Left colon (tissue), 2 donors: ENCODE measurements at places on chromosomes 12 and 14.

- peak; percentile 24 for DNase-seq
Observed at GRCh38 chr12:133129368-133130037, 571 bp downstream of the ZNF891 start.

DNA sequence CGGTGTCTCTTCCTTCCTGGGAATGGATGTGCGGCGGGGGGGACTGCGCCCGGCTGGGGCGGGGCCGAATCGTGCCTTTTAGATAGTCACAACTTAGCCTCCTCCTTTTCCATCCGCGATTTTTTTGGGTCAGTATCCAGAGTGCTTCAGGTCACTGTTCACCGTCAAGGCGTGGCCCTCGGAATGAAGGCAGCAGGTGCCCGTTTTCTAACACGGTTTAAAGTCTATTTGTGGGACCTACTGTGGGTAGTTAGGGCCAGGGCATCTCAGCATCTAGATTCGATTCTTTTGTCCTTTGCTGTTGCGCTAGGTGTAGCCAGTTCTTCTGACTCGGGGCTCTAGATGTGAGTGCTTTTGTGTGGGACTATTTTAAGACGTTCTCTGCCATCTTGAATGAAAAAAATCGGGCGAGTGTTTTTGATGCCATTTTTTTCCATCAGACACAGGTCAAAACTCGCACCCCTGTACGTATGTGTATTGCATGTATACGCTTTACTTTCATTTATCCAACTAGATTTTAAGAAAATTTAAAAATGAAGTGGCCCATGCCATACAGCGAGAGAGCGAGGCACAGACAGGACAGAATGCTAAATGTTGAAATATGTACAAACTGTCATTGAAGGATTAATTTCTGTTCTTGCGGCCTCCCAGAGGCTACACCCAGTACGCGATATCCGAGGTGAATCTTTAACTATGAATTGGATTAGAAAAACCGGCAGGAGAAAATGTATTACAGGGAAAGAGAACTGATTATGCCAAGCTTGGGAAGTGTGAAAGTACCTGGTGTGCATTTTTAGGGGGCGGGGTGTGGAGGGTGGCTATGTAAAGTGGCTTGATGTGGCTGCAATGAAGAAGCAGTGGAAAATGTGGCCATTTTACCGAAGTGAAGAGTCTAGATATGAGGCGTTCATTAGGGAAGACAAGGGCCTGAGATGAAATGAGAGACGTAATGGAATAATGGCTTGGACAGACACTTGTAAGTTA is 835 bp downstream of the VEZT start:
- peak; percentile 86 for DNase-seq

- no peak for DNase-seq
Observed at GRCh38 chr14:99330316-99331240, 58.6 kb upstream of the BCL11B start.

GRCh38 chr14:48251290-48251689 is 575.9 kb upstream of the MDGA2 start:
- no peak for DNase-seq

- DNase-seq = no peak
Observed at GRCh38 chr14:98114122-98114895, 1157.7 kb downstream of the BCL11B start.

DNA sequence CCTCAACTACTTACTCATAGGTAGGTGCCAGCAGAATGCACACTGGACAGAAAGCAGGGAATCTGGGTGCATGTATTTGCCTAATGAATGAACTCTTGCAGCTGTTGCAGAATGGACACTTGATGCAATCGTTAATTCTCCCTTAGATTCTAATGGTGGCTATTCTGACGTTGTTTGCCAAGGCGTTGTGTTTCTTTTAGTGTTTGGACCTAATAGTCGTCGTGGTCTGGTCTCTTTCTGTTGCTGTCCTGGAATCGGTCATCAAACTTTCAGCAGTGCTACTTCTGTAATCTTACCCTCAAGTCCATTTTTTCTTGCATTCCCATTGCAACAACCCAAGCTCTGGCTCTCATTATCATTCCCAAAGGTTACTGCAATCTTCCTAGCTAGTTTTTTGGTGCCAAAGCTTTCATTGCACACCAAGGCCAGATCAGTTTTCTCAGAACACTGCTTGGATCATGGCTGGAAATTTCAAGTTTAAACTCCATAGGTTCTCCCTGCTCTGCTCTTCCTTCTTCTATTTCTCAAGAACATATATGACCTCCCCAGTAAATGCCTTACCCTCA is 31.3 kb downstream of the BMP4 start:
- DNase-seq = no peak

- no peak for DNase-seq
Observed at GRCh38 chr14:65339866-65340265, 72.7 kb upstream of the FUT8 start.

DNA sequence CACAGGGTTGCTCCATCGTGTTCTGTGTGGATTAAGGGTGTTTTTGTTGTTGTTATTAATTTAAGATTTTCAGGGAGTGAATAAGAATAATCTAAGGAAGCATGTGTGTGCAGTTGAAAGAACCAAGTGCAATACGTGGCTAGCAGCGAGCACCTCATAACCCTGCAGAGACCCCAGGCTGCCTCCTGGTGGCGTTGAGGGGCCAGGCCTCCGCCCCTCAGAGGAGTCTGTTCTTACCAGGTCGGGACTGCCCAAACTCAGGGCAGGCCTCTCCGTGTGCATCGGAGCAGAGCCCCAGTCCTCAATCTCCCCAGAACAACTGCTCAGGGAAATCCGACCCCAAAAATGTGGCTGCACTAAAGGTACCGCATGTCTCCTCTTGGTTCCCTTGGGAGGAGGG is 36.8 kb downstream of the IL31 start:
- no peak for DNase-seq

GRCh38 chr12:122022393-122023338 is 982 bp downstream of the BCL7A start:
- peak; percentile 39 for DNase-seq

DNA sequence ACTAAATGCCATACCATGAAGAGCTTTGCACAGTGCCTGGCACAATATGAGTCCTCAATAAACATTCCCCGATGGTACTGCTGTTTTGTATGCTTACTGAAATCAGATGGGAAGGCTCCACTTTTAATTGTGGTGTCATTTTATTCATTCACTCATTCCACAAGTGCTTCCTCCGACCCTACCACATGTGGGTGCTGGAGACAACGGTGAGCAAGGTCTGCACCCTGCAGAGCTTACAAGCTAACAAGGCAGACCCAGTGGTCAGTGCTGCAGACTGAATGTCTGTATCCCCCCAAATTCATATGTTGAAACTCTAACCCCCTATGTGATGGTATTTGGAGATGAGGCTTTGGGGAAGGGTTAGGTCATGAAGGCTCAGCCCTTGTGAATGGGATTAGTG is 48.3 kb downstream of the RFX4 start:
- DNase-seq = no peak

DNA sequence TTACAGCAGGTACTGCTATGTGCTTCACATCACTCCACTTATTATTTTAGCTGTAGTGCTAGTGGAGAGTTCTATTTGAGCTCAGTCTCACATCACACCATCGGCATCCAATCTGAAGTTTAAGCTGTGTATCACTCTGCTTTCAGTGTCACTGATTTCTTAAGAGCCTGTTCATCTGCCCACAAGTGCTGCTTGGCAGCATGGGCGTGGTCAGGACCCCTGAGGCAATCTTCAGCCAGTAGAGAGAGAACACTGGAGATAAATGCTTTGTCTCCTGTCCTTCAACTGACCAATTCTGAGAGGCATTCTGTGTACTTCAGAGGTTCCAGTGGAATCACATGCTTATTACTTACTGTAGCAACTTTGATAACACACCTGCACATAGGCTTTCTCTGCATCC is 728.8 kb downstream of the RPS29 start:
- DNase-seq = no peak

GRCh38 chr14:68819260-68819691 is 26.4 kb upstream of the ZFP36L1 start:
- peak; percentile 70 for DNase-seq

DNA sequence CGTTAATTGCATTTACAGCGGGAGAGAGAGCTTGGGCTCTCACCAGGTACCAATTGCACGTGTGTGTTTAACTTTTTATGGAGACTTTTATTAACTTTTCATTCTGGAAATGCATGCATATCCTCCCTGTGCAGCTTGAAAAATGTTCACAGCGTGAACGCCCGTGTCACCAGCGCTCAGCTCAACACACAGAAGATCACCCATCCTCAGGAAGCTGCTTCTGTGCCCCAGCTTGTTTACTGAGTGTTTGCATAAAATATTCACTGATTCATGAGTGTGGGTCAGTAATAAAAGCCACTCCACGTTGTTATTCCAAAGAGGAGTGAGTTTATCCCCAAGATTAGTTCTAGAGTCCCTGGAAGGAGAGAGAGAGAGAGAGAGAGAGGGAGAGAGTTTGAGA is 75.5 kb upstream of the FZD10 start:
- no peak for DNase-seq

DNA sequence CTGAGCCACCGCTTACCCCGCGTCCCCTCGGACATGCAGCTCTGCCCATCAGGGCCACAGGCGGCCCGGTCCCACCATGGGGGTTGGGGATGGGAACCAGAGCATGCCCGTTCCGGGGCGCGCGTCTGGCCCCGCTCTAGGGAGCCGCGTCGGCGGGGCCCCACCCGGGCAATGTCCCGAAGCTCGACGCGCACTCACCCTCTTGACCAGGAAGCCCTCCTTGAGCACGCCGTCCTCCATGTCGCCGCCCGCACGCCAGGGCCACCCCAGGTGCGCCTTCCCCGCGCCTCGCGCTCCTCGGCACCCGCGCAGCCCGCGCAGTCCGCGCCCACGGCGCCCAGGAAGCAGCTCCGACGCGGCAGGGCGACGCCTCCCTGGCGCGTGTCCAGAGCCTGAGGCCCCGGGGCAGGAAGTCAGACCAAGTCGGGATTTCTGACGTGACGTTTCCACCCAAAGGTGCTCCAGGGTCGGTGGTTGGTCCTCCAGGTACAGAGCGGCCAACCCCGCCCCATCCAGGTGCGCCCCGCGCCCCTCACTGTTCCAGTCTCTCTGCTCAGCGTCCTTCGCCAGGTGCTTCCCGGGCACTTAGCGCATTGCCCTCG is at the start of gene PLEK2:
PLEK2 (minus strand) TSS at position 346 of the 602 bp plus-strand sequence; CDS start at position 240, 106 bp downstream.
- DNase-seq = peak; percentile 88

DNA sequence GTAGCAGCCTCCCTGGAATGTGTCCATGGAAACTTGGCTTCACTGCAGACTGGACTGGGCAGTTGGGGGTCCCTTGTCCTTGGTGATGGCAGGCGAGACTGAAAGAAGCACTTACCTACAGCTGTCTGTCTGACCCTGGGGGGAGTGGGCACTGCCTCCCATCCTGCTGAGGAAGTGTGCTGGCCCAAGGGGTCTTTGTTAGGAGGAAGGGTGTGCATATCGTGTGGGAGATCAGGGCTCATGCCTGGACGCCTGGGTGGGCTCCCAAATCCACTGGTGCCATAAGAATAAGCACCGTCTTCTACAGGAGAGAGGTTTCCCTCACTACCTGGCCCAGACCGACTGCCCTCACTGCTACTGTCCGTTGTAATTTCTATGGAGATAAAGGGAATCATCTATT is 81.4 kb downstream of the PIWIL1 start:
- DNase-seq = no peak

GRCh38 chr12:61542551-61542950 is 717.7 kb upstream of the USP15 start:
- DNase-seq = no peak

- no peak for DNase-seq
Observed at GRCh38 chr12:18943200-18943599, 186.3 kb upstream of the PLEKHA5 start.

- DNase-seq = no peak
Observed at GRCh38 chr12:118125743-118126118, 10.2 kb upstream of the PEBP1 start.

- no peak for DNase-seq
Observed at GRCh38 chr14:68368850-68369249, 424.0 kb downstream of the ZFP36L1 start.

DNA sequence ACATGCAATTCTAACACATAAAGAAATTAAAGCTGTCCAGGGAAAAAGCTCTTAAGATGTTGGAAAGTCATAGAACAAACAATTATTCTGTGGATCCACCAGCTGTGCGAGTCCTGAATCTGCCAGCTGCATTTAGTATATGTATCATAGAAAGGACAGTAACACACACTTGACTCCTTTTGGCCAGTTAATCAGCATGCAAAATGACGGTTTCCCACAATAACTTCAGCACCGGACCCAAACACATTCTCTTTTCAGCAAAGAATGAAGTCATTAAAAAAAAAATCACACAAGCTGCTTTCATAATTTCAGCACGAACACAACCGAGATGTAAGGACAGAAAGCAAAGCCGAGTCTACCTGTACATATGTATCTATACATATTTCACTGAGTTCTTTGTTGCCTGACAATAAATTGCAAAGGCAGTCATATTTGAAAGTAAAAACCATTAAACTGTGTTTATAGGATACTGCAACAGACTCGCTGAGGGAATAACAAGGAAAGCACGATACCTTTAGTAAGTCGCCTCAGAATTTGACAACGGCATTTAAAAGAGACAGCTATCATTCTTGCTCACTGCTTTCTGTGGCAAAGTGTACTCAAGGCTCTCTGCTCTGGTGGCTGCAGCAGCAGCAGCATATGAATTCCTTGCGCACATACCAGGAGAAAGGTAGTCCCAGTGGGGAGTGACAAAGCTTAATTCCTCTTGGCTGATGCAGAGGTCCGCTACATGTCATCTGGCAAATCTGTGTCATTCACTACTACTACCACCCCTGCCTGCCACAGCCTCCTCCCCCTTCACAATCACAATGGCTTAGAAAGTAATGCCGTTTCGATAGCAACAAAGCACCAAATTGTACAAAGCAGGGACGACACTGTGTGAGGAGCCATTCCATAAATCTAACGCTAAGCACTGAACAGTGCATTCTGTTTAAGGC is at the start of gene GRIP1:
GRIP1 (minus strand) TSS at position 739 of the 938 bp plus-strand sequence; CDS start at position 567, 172 bp downstream.
- no peak for DNase-seq

DNA sequence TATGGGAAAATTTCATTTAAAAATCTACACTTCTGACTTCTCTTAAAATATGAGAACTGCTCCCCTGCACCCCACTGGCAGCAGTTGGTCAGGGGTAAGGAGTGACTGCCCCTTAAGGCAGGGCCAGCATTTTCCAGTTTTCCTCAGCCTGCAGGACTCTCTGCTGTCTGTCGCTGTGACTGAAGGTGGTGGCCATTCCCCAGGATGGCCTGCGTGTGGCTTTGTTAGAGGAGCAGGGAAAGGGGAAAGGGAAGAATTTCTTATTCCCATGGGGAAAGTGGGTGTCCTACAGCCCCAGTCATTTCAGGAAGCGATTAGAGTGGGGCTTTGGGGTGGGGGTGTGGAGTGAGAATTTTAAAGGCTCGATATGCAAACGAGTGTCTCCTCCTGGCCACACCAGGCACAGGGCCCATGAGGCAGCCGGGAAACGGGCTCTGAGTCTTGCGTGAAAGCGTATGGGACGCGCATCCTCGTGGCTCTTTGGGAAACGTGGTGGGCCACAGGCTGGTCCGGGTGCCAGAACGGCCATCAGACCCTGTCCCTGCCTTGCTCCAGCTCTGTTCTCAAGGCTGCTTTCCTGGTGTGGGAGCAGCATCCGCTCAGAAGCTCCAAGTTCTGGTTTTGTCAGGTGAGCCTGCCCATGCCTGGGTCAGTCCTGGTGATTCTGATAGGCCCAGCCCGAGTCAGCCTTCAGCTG is 23.5 kb downstream of the ADGRD1 start:
- DNase-seq = no peak

GRCh38 chr12:2583091-2583497 is 211.7 kb upstream of the FKBP4 start:
- peak; percentile 84 for DNase-seq

GRCh38 chr12:131991816-131992430 is 42.2 kb downstream of the EP400 start:
- DNase-seq = no peak
